ENCODE measurements at places on chromosomes 5 and 9. TPM values are rescaled to one million over a fixed set of nuclear protein-coding genes. Genes with fewer than 3 reads are reported as not detected.
A peak's percentile ranks its signal among the peaks of the same experiment; 100 is the strongest.

DNA sequence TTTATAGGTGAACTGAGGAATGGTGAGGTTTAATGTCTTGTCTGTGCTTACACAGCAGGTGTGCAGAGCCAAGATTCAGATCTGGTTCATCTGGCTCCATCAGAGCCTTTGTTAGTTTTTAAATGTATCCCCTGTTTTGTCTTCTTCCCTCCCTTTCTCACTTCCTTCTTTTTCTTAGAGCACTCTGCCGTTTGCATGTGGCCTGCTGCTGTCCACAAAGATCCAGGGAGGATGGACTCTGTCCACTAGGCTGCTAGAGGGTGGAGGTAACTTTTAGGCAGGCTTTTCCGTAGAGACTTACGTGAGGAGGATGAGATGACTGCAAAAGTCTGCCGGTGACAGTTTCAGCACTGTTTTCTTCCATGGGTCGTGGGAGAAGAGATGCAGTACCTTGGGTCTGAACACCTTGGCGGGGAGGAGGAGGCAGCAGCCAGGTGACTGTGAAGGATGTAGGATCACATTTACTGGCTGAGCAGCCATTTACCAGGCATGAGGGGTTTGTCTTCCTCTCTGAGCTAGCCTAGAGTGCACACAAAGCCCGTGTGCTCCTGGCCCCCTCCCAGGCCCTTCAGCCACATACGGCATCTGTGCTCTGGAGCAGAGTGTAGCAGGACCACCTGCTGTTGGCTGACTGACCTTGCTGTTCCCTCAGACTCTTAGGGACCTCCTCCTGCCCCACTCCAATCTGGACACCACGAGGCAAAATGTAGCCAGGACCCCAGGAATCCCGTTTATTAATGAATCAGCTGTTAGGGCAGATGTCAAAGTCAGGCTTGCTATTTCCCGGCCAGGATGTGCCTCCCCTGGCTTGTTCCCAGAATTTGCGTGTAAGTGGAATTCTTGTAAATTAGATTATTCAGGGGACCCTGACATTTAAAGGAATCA lies 1.8 kb downstream of the NTMT1 start:
- peak overlapping the region; percentile 75 for H3K27ac ChIP-seq
- peak overlapping the region; percentile 77 for H3K4me3 ChIP-seq
- H3K4me1 ChIP-seq: peaks cover 67% of the 10 kb centered on the region
- peaks cover 29% of the 10 kb centered on the region for H3K36me3 ChIP-seq
- H3K27me3 ChIP-seq: no peaks in the 10 kb centered on the region

DNA sequence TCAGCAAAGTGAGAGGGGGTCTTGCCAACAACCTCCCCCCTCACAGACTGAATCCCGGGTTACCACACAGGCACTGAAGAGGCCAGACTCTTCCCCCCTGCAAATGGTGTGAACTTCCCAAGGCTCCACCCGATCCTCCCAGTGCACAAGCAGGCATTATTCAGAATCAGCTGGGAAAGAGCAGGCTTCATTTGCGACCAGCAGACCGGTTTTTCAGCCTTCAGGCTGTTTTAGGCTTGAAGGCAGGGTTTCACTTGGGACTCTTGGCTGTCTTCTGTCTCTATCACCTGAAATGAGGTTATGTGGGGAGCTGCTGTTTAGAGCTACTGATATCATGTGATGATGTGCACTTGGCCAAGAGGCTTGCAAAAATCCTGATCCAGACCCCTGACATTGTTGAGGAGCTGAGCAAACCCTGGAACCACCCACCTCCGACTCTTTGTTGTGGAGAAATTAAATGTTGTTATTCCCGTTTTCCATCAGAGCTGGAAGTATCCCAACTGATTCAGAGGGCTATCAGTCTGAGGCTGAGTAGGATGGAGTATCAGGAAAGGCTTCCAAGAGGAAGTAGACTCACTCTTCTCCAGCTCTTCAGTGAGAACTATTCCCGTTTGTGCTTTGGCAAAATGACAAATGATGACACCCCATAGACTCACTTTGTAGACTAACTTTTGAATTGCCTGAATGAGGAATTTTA lies 63.3 kb upstream of the ZFR start:
- peaks cover 16% of the 10 kb centered on the region for H3K4me1 ChIP-seq
- no peak overlapping the region for H3K4me3 ChIP-seq
- no peak for DNase-seq
- H3K27ac ChIP-seq: no peak overlapping the region
- peaks cover 6% of the 10 kb centered on the region for H3K27me3 ChIP-seq

DNA sequence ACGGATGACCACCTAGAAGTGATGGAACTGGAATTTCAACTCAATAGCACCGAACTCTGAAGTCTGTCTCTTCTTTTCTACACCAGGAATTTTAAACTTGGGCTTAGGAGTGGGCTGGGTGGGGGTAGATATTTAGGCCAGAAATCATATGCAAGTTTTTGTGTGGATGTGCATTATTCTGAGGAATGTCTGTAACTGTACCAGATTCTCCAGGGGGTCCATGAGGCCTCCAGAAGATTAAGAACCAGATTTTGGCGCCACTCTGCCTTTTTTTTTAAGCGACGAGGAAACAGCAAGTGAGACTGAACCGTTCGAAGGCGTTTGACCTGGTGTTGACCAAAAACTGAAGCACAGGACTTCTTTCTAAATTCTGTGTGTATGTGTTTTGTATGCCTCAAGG lies 88.8 kb upstream of the TTC23L start:
- H3K36me3 ChIP-seq: no peaks in the 10 kb centered on the region
- H3K4me3 ChIP-seq: no peak overlapping the region
- H3K27me3 ChIP-seq: no peaks in the 10 kb centered on the region

SPINK7 gene
- total RNA-seq: not detected

IRX4 gene
- not detected for total RNA-seq

- no peak overlapping the region for H3K27ac ChIP-seq
- H3K4me1 ChIP-seq: no peaks in the 10 kb centered on the region
- no peaks in the 10 kb centered on the region for H3K36me3 ChIP-seq
Measured at GRCh38 chr5:117337064-117337749, 762.6 kb upstream of the SEMA6A start.

DNA sequence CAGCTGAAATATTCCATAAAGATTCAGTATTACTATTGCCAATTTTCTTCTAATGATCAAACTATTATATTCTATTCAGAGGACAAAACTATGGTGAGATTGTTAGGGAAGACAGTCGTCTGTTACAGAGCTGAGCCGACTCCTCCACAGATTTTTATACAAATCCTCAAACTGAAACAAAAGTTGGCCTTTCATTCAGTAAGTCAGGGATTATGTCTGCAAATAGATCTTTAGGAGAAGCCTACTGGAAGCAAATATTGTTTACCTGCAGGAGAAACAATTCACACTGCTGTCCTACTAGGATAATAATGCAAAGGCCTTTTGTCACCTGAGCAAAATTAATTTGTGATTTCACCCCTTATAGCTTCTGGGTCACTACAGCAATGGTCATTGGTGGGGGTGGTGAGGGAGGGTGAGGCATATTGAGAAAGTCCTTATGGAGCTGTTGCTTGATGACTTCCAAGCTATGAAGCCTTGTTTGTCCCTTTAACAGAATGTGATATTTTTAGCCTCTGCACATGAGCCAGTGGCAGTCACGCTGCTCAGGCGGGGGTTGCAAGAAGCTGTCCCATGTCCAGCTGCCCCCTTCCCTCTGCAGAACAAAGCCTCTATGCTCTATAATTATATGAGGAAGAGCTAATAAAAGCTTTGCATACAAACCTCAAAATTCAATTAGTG lies 200.5 kb upstream of the KLF9 start:
- no peak for DNase-seq
- no peak overlapping the region for H3K27ac ChIP-seq
- no peak overlapping the region for H3K4me3 ChIP-seq
- no peaks in the 10 kb centered on the region for H3K36me3 ChIP-seq
- H3K4me1 ChIP-seq: no peaks in the 10 kb centered on the region
- H3K27me3 ChIP-seq: no peaks in the 10 kb centered on the region

GRCh38 chr5:147391781-147392180 lies 118.1 kb downstream of the DPYSL3 start:
- H3K4me1 ChIP-seq: no peaks in the 10 kb centered on the region
- DNase-seq: peak; percentile 11
- H3K4me3 ChIP-seq: no peak overlapping the region
- peaks cover 5% of the 10 kb centered on the region for H3K27me3 ChIP-seq

DNA sequence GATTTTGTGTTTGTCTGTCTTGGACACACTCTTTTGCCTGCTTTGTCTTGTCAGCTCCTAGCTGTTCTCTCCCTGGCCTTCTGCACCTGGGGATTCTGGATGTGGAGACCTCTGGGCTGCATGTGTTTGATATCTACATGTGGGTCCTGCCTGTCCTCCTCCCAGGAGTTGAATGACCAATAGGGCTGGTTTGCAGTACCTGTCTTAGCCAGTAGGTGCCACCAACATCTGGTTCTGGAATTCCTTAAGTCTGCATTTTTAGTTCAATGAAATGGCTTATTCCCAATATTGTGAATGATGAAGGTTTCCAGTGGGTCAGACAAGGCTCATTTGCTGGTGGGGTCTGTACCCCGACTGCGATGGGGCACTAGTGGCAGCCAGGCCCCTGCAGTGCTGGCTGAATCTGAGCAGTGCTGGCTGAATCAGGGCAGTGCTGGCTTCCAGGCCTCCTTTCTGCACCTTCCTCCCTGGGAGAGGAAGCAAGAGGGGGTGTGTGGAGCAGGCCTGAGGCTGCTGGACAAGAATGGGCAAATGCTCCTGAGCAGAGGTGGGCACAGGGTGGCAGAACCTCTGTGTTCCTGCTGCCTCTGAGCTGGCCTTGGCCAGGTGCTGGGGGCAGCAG lies 73.3 kb downstream of the RXRA start:
- peak; percentile 48 for DNase-seq
- no peak overlapping the region for H3K4me3 ChIP-seq
- H3K4me1 ChIP-seq: peaks cover 42% of the 10 kb centered on the region
- no peak overlapping the region for H3K27ac ChIP-seq

DNA sequence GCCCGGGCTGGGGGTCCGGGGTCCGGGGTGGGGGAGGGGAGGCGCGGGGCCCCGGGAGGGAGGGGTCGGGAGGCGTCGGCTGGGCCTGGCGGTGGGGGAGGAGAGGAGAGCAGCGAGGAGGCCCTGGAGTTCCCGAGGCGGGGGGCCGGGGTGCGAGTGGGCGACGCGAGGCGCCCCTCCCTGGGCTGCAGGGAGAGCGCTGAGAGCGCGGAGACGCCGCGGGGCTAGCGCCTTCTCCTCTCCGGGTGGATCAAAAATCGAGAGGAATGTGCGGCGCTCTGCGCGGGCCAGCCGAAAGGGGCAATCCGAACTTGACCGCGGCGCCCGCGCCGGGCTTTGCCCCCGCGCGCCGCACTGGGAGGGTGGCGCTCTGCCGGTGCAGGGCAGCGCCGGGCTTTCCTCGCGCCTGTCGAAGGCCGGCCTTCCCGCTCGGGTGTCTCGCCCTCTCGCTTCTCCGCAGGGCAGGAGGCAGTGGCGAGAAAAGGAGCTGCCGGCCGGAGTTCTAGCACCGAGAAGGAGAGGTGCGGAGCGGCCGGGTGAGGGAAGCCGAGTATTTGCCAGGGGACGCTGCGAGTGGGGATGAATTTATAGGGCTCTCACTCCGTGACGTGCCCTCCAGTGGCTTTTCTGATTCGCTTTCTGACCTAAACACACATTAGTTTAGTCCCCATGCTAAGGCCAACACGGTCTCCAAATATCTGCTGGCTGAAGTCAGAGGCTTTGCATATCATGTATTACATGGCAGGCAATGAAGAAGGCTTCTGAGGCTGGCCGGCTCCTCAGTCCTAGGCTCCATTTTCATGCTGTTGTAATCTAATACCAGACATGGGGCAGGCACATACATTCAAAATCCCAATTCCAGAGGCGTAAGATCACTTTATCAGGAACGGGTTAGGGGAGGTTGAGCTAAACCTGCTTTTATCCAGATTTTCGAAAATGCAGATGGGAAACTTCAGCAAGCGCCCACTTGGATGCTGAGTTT lies 503 bp upstream of the GDNF start:
- no peaks in the 10 kb centered on the region for H3K36me3 ChIP-seq
- DNase-seq: peak; percentile 10
- peaks cover 70% of the 10 kb centered on the region for H3K27me3 ChIP-seq
- peaks cover 27% of the 10 kb centered on the region for H3K4me1 ChIP-seq
- H3K4me3 ChIP-seq: no peak overlapping the region

GRCh38 chr5:610744-611730 lies 1.1 kb upstream of the CEP72 start:
- peak overlapping the region; percentile 39 for H3K27ac ChIP-seq
- peaks cover 20% of the 10 kb centered on the region for H3K36me3 ChIP-seq
- DNase-seq: no peak
- H3K4me3 ChIP-seq: peak overlapping the region; percentile 79
- peaks cover 5% of the 10 kb centered on the region for H3K27me3 ChIP-seq

DNA sequence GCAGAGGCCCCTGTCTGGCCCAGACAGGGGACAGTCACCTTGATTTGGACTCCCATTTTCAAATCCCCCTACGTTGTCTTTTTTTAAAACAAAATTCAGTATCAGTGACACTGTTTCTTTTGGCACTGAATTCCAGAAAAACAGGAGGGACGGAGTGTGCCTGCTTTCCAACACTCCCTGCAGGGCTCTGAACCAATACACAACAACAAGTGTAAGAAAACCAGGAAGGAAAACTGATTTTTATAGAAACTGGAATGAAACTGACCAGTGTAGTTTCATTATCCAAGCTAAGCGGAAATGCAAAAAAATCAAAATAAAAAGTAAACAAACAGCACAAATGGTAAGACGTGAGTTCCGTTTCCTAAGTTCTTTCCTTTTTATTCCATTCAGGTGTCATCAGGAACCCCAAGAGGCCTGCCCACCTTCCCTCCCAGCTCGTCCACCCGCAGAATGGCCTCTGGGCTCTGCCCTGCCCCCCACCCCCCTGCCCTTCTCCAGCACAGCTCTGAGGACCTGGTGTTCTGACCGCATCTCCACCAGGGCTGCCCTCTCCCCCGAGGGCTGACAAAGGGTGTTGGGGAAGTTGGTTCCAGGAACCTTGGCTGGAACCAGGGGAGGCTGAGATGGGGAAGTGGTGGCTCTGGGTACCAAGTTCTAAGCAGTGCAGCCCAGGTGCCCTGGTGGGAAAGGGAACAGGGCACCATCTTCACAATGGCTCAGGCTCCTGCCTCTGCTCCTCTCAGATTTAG lies 73.6 kb downstream of the PSD2 start:
- no peak overlapping the region for H3K27ac ChIP-seq
- H3K4me1 ChIP-seq: no peaks in the 10 kb centered on the region
- H3K36me3 ChIP-seq: no peaks in the 10 kb centered on the region
- H3K4me3 ChIP-seq: no peak overlapping the region

DNA sequence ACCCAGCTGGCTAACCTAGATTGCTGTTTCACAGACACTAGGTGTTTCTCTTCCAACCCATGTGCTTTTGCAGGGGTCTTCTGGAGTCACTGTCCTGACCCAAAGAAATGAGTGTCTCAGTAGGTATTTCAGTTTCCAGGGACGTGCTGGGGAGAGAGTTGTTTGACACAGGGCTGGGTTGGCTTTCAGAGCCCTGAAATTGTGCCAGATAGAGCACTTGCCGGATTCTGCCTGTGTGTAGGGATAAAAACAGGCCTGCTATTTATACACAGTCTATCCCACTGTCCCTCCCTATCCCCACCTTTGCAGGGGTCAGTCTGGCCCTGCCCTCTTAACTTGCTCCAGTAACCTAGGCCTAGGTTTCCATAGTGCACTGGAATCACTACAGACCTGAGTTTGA lies 957 bp upstream of the HBEGF start:
- peaks cover 13% of the 10 kb centered on the region for H3K36me3 ChIP-seq
- H3K4me1 ChIP-seq: peaks cover 37% of the 10 kb centered on the region

GRCh38 chr9:112894699-112895098 lies 4.0 kb upstream of the SLC46A2 start:
- no peaks in the 10 kb centered on the region for H3K4me1 ChIP-seq
- H3K4me3 ChIP-seq: no peak overlapping the region
- H3K27ac ChIP-seq: no peak overlapping the region
- peaks cover 41% of the 10 kb centered on the region for H3K27me3 ChIP-seq
- H3K36me3 ChIP-seq: no peaks in the 10 kb centered on the region
- DNase-seq: no peak

- peaks cover 72% of the 10 kb centered on the region for H3K4me1 ChIP-seq
- no peaks in the 10 kb centered on the region for H3K27me3 ChIP-seq
- peak overlapping the region; percentile 96 for H3K27ac ChIP-seq
- H3K36me3 ChIP-seq: peaks cover 46% of the 10 kb centered on the region
Measured at GRCh38 chr5:134543820-134544614, 18.5 kb downstream of the JADE2 start.

Data from activated CD4-positive, alpha-beta T cell treated with anti-CD3 and anti-CD28 coated beads for 36 hours (primary cell).